Placental pericyte (primary cell): ENCODE measurements at places on chromosomes 1 and 21. TPM values are rescaled to one million over a fixed set of nuclear protein-coding genes. Genes with fewer than 3 reads are reported as not detected.

ESPN gene
- under 0.01 TPM in 1 of 2 replicates, not detected in the other for total RNA-seq

RHD gene
- not detected in 2 replicates for total RNA-seq

OR2G6 gene
- under 0.01 TPM in 1 of 2 replicates, not detected in the other for total RNA-seq

WNT9A gene
- total RNA-seq, result 0.14 and 0.66 TPM in 2 replicates

PRR9 gene
- 0.22 and 0.29 TPM in 2 replicates for total RNA-seq

CYP4Z1 gene
- total RNA-seq, result not detected in 2 replicates

FCRL1 gene
- total RNA-seq, result not detected in 2 replicates

IQCC gene
- total RNA-seq, result 1.1 and 2.1 TPM in 2 replicates

RNU1-2 gene
- under 0.01 TPM in 2 replicates for total RNA-seq

NTMT2 gene
- not detected in 2 replicates for total RNA-seq

CA14 gene
- total RNA-seq, result not detected in 2 replicates

KLHDC9 gene
- 0.66 and 1.1 TPM in 2 replicates for total RNA-seq

OR2L5 gene
- total RNA-seq, result not detected in 2 replicates

SORT1 gene
- 18.2 and 21.5 TPM in 2 replicates for total RNA-seq

RASSF5 gene
- total RNA-seq, result 0.72 and 5.5 TPM in 2 replicates

SH3BGR gene
- 1.1 and 1.6 TPM in 2 replicates for total RNA-seq
